ENCODE measurements at places on chromosomes 2 and 18.
A peak's percentile ranks its signal among the peaks of the same experiment; 100 is the strongest.

GRCh38 chr2:138841459-138841858, 61.3 kb upstream of the NXPH2 start:
- no peak for DNase-seq

DNA sequence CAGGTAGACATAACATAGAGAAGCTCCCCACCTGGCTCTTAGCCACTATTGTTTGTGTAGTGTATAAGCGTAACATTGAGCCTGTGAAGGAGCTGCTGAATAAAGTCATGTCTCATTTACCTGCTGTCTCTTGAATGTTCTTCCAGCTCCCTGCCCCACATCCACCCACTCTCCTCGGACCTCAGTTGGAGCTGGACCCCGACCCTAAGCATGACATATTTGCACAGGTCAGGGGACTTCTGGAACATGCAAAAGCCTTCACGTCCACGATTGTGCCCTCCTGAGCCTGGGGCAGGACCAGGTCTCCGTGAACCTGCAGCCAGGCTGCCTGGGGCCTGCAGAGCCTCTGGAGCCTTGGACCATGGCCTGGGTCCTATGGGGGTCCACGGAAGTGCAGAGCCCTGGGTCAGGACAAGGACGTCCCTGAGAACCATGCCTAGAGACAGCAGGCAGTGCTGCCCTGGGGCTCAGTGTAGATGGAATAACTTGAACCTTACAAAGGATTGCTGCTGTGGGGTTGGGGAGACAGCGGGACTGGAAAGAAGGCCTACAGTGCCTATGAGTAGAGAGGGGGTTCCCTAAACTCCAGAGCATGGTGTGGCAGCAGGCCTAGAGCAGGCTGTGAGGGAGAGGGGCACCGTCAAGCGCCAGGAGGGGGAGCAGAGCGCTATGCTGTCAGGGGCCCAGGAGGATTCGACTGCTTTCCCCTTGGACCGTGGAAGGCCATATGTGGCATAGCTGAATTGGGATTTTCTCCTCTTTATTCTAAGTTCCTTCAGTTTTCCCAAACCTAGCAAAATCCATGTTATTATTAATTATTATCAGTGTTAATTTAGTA, 99.9 kb upstream of the ZNF236 start:
- DNase-seq: no peak

GRCh38 chr18:50154420-50154819, 40.5 kb downstream of the MYO5B start:
- no peak for DNase-seq

DNA sequence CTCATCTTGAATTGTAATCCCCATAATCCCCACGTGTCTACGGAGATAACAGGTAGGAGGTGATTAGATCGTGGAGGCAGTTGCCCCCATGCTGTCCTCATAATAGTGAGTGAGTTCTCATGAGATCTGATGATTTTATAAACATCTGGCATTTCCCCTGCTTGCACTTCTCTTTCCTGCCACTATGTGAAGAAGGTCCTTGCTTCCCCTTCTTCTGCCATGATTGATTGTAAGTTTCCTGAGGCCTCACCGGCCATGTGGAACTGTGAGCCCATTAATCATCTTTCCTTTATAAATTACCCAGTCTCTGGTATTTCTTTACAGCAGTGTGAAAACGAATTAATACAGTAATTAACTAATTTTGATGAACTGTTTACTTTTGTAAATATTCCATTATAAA, 582.5 kb downstream of the TSN start:
- no peak for DNase-seq

DNA sequence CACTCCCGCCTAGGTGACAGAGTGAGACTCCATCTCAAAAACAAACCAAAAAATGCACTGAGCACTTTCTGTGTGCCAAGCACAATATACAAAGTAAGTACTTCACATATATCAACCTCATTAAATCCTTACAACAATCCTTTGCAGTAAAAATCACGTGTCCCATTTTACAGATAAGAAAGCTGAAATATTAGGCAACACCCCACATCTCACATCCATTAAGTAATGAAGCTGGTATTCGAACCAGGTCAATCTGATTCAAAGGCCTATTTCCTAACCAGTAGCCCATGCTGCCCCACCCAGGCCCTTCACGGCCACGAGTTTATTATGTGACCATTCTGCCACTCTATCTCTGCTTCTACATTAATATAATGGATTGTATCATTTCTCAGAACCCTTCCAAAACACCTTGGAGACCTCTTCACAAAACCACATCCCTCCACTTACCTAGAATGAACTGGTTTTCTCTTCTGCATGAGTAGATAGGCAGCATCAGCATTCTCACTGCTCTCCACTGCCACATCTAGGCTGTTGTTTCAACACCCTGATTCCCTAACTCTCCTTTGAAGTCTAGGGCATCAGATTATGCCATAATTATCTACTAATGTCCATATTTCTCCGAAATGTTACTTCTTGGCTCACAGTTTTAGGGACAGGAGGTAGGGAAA, 3.1 kb upstream of the EXOC6B start:
- no peak for DNase-seq

DNA sequence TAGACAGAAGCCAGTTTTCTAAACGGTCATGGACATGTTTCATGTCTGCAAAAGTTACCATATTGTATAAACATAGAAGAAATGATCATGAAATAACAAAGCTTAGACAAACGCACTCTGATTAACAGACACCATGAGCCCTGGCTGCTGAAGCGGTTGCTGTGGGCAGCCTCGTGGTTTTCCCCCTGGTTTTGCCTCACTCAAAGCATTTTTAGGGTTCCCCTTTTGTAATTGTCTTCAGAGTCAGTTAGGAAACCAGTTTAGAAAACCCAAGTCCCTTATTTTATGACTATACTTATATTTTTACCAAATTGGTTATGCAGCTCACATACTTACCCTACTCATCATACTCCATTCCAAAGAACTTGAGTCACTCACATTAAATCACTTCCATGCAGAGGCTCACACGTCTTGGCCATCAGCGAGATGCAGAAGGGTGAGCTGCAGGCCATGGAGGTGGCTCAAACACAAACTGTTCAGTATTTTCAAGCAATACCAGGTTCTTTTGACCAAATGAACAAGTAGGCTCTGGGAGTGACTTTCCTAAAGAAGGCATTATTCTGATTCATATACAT, 105.6 kb upstream of the SALL3 start:
- no peak for DNase-seq

GRCh38 chr2:25757906-25758305, 84.5 kb upstream of the DTNB start:
- no peak for DNase-seq

DNA sequence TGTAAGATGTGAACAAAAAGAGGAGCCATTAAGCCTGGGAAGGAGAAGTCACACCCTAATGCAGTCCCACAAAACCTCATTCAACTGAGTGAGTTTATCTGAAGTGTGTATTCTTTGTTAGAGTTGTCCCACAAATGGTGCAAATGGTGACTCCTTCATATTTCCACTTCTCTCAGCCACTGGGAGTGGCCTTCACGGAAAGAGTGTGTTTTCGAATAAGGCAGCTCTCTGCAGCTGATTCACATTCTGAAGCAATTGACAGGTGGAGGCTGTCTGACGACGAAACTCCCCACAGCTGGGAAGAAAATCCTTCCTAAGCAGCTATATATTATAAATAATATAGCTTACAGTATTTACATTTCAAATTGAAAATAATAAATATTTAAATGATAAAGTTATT, 318.8 kb upstream of the TMEFF2 start:
- no peak for DNase-seq

GRCh38 chr2:47905386-47906156, 727 bp downstream of the FBXO11 start:
- DNase-seq: peak; percentile 61

GRCh38 chr2:39521876-39522517, 84.9 kb upstream of the MAP4K3 start:
- no peak for DNase-seq

DNA sequence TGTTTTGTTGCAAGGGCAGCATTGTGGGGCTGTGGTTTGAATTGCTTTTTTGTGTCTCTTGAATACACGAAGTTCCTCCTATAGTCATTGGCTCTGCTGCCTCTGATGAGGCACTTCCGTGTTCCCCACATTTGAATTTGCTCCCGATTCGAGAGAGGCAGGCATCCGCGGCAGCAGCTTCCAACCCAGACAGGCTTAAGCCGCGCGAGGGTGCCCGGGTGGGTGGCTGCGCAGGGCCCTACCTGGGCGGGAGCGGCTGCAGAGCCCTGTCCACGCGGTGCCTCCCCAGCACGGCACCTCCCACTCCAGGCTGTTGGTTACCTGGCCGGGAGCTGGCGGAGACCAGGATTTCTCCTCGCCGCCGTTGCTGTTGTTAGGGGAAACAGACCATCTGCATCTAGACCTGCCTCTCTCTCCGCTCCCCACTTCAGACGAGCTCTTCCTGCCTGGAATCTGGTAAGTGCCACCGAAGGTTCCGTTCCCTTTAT, 151.3 kb downstream of the NEDD4L start:
- DNase-seq: peak; percentile 15

DNA sequence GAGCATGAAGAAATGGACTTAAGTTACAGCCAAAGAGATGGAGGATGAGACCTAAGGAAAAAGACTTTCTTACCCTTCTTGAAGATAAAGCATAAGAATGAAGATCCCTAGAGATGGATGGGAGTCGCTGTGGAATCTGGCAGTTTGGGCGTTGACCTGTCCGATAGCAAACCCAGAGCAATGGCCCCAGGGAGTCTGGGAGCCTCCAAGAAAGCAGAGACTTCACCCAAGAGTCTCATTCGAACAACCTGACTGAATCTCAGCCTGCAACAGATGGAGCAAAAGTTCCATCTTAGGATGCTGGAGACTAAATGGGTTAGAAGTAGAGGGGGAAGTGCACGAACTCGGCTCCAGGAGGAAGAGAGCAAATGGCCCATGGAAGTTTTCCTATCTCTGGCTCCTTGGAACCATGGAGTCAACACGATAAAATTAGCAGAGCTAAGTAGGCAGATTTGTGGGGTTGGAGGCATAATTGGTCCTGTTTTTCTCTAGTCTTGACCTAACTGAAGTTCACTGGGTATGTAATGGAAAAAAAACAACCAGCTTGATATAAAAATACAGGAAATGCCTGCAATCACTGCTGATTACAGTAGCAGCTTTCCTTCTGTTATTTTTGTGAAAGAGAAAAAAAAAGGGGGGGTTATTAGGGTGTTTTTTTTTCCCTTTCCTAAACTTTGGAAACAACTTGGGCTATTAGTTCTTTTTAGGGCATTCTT, 178.4 kb upstream of the EPAS1 start:
- DNase-seq: no peak

DNA sequence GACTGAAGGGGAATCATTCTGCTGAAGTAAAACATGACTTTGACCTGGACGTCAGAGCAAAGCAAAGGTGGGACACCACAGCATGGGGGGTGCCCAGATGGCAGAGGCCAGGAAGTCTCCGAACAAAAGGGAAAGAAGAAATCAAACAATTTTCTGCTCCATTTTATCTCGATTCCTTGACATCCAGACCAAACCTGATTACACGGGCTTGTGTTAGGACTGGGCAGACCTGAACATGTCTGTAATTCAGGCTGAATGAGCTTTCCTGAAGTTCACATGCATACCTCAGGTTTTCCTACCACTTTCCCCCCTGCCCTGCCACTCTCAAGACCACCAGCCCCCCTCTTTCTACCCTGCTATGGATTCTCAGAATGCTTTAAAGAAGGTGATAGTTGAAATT, 44.8 kb upstream of the MEIS1 start:
- DNase-seq: no peak

DNA sequence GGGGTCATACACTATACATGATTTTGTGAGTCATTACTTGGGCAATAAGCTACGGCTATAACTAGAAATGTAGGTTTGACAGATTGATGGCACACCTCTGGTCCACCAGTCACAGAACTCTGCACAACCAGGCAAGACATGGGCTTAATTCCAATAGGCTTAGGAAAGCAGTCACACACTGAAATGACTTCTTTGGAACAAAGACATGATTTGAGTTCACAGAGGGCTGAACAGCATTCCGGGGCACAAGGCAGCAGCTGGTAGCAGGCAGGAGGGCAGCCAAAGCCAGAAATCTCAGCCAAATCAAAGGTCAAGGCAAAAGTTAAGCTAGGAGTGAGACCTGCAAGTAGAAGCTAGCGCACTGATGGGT, 27.4 kb downstream of the FABP1 start:
- DNase-seq: no peak

All from CD4-positive, alpha-beta T cell treated with Interleukin-12 subunit alpha and Interleukin-12 subunit beta, for 1 hour (primary cell).